Activated gamma-delta T cell (primary cell): ENCODE measurements at places on chromosomes 7 and 10.

DNA sequence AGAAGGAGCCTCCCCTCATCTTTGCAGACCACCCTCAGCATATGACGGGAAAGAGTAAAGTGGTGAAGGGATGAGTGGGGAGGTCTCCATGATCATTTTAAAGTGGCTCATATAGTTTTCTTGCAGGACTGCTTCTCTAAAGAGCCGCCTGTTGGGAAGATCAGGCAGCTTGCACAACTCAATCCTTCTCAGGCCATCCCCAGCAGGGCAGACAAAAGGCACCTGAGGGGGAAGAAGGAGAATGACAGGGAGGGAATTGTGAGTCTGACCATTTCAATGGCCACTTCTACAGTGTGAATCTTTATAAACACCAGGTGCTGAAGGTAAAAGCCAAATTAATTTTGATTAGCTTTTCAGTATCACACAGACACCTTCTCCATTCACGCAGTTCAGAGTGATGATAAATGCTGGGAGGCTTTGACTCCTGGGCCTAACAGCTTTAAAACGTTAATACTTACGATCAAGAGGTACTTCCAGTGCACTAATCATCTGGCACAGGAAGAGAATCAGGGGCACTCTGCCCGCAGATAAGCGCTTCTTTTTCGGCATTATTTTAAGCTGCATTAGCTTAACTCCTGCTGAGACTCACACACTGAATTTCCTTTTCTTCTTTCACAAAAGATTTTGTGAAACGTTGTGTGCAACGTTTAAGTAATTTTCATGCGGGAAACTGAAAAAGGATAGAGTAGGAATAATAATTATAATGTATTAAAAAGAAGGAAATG, 109.5 kb upstream of the LAMB4 start:
- no peak for DNase-seq

DNA sequence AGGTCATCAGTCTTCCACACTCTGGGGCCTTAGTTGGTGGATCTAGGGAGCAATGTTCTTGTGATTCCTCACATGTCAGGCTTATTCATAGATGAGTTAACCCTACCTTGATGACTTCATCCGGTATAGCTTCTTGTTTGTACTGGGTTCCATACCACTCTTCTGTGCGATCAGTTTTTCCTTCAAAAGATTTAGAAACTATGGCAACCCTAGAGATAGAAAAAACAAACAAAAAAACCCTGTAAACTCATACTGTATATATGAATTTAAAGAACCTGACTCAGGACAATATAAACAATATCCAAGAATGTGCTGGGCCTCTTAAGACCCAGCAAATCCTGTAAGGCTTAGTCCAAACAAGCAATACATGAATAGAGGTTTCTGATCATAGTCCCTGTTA, 83.5 kb downstream of the IDE start:
- no peak for DNase-seq

- no peak for DNase-seq
These were observed 93.9 kb upstream of the VIPR2 start for GRCh38 chr7:159238541-159238940.

GRCh38 chr7:6116211-6116610, 85.0 kb downstream of the ANKRD61 start:
- no peak for DNase-seq

DNA sequence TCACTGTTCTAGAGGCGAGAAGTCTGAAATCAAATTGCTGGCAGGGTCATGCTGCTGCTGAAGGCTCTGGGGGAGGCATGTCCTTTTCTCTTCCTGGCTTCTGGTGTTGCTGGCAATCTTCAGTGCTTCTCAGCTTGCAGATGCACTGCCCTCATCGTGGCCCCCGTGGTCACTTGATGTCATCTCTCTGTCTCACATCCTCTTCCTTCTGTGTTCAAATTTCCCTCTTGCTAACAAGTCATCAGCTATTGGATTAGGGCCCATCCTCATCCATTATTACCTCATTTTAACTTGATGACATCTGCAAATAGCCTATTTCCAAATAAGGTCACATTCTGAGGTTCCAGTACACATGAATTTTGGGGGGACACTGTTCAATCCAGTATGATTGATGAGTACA, 36.6 kb upstream of the SRGN start:
- DNase-seq, result no peak

- DNase-seq, result no peak
These were observed 32.3 kb upstream of the WDFY4 start for GRCh38 chr10:48652344-48652743.

DNA sequence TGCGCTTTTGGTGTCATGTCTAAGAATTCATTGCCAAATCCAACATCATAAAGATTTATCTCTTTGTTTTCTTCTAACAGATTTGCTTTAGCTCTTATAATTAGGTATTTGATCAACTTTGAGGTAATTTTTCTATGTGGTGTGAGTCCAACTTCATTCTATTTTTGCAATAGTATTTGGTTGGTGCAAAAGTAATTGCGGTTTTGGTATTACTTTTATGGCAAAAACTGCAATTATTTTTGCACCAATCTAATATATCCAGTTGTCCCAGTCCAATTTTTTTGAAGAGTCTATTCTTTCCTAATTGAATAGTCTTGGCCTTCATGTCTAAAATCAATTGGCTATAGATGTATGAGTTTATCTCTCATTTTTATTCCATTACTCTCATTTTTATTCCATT, 535.5 kb downstream of the ATRNL1 start:
- DNase-seq, result no peak

GRCh38 chr7:105101864-105102263, 87.9 kb downstream of the KMT2E start:
- no peak for DNase-seq

DNA sequence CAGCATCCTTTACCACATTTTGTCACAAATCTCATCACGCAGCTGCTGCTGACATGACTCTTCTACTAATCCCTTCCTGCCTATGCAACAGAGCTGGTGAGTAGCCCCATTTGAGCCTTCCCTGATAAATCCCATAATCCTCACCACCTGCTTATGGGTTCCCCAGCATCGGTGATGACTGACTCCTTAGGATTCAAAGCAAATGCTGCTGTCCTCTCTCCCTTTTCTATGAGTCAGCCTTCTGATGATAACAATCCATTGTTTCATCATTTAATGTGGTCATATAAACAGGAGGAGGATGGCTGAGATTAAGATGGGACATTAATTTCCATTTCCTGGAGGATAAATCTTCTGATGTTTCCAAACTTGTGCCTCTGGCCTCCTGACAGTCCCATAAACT, 73.4 kb downstream of the SORCS1 start:
- DNase-seq, result no peak

DNA sequence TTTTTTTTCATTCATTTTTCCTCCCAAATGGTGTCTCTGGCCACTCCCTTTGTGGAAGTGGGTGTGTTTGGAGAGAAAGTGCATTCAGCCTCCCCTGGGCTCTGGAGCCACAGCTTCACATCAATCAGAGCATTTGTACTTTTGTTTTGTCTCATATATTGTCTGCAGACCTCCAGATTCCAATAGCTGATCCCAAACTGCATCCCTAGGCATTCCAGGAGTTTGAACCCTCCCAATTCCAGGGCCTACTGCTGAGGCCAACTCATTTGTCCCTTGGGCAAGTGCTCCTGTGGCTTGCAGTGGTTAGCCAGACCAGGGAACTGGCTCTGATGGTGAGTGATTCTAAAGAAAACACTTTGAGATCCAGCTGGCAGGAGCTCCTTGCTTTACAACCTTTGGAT, 163.3 kb downstream of the IPMK start:
- no peak for DNase-seq

GRCh38 chr10:97307866-97308780, 10.9 kb upstream of the FRAT1 start:
- DNase-seq, result no peak

- DNase-seq, result no peak
These were observed 139.1 kb downstream of the GATA3 start for GRCh38 chr10:8193546-8193945.

DNA sequence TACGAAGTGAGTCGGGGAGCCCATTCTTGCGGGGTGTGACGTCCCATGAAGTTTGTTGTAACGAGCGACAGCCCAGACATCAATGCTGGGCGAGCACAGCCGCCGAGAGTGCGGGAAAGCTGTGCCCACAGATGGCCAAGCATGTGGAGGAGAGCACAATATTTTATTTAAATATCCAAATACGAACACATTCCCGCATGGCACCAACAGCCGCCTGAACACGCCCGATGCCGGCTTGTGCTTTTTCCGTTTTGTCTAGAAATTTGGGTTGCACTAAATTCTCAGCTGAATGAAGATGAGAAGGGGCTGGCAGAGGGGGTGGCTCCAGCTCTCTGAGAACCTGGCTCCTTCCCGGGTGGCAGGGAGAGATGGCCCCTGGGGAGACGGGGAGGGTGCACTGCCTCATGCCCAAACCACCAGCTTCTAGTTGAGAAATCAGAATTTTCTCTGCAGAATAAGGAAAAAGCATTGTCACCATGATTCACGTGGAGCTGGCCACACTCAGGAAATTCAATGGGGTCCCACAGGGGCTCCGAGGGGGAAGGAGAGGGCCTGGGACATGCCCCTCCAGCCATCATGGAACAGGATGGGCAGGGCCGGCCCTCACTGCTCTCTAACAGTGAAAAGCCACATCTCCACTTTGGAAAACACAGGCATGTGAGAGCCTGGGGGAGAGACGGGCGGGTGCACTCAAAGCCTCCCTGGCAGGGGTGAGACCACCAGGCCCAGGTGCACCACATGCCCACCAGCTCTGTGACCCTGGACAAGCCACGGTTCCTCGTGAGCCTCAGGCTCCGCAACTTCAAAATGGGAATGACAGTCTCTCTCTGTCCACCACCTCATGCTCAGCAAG, 48.3 kb downstream of the EBF3 start:
- DNase-seq, result no peak

GRCh38 chr7:76051840-76052239, 3.9 kb downstream of the MDH2 start:
- no peak for DNase-seq

- no peak for DNase-seq
These were observed 75.4 kb upstream of the SVIL start for GRCh38 chr10:29710128-29710527.

DNA sequence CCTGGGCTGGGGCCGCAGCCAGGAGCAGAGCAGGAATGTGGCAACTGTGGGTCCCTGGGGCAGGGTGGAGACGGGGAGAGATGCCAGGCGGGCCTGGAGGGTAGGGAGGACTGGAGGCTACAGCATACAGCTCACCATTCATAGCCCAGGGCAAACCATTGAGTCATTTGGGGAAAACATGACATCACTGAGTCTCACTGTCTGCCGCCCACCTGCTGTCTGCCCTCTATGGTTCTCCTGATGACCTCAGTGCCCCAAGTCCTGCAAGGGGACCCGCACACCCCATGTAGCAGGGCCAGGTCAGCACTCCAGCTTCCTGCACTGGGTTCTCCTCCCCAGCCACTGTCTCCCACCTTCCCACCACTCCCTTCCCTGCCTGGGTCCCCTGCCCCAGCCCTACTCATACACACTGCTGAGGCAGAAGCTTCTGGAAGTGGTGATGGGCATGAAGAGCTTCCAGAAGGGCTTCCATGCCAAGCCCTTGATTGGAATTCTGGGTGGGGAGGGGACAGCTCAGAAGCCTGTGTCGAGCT, 10.4 kb downstream of the CHST3 start:
- no peak for DNase-seq

- DNase-seq, result no peak
These were observed 311.6 kb downstream of the CCDC3 start for GRCh38 chr10:12689893-12690292.

- no peak for DNase-seq
These were observed 175.9 kb upstream of the GHITM start for GRCh38 chr10:83963446-83963845.

- DNase-seq, result no peak
These were observed 162.7 kb downstream of the AKR1D1 start for GRCh38 chr7:138238734-138239659.

DNA sequence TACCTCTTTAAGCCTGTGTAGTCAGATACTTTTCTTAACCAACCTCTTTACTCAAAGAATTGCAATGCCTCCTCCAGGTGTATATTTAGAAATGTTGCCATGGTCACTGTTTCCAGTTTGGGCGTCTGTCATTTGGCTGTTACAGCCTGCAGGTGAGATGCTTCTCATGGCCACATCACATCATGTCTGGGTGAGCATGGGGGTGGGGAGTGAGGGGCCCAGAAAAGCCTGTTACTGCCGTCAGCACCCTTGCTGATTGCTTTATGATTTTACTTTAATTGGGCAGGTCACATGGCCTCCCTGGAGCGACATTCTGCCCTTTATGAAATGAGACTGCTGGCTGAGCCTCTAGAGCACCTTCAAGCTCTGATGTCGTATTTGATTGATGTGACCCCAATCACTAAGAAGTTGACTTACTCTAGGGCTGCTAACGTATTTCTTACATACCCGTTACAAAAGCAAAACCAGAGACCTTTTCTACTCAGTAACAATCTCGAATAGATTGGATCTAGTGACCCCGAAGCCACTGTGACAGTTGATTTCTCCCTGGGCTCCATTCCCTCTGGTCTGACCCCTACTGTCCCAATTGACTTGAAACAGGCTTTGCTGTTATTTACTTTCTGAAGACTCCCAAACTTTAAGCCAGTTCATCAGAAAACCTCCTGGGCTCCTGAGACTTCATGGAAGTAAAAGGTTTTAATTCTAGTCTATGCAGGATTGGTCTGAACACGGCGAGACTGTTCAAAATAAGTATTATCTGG, 60.7 kb downstream of the OTUD1 start:
- DNase-seq, result no peak
